GM23248 (cell line): ENCODE measurements at places on chromosomes 2 and 18.

DNA sequence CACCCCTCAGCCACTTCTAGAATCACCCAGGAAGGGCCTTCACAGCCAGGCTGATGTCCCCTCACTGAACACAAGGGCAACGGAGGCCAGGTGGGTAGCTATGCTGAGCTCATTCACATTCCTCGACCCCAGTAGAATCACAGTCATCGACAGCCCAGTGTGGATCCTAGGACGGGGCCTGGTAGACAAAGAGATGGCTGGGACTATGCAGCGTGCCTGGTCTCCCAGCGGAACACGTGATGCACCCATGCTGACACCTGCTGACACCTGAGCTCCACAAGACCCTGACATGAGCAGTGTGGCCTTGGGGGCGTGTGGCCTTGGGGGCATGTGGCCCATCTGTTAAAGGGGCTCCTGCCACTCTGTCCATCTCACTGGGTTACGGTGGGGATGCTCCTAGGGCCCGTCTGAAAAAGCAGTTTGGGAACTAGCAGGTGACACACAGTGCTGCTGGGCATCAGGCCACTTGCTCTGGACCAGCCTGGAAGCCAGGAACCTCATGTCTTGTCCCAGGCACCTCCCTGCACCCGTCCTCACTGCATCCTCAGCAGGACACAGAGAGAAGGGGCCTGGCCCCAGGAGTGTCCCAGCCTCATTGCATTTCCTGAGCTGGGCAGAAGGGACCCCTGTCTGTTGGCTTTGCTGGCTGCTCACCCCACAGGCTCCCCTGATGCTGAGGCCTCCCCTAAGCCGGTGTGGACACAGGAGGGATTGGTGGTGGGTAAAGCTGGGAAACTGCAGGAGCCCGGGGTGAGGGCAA, 9.7 kb downstream of the ECEL1 start:
- no peak for DNase-seq

GRCh38 chr18:2049986-2050385, 521.3 kb downstream of the METTL4 start:
- DNase-seq, result no peak

GRCh38 chr2:54673501-54673998, 49.9 kb upstream of the EML6 start:
- peak; percentile 69 for DNase-seq

- peak; percentile 11 for DNase-seq
Observed at GRCh38 chr18:37019157-37019827, 190.4 kb downstream of the KIAA1328 start.

DNA sequence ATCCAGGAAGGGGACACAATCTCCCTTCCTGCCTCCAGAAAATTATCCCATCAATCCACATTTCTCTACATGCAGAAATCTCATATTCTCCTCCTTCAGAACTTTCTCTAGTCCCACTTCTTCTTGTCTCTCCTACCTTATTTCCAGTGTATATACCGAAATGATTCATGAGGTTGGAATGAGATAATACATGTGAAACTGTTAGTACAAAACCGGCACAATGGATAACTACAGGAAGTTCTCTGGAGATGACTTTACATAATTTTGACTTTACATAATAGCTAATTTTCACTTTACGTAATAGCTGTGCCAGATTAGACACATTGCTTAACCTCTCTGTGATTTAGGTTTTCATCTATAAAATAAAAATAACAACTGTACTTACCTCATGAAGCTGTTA, 801.3 kb downstream of the ERBB4 start:
- peak; percentile 1 for DNase-seq

GRCh38 chr18:29174891-29175290, 998.0 kb upstream of the CDH2 start:
- DNase-seq, result no peak

DNA sequence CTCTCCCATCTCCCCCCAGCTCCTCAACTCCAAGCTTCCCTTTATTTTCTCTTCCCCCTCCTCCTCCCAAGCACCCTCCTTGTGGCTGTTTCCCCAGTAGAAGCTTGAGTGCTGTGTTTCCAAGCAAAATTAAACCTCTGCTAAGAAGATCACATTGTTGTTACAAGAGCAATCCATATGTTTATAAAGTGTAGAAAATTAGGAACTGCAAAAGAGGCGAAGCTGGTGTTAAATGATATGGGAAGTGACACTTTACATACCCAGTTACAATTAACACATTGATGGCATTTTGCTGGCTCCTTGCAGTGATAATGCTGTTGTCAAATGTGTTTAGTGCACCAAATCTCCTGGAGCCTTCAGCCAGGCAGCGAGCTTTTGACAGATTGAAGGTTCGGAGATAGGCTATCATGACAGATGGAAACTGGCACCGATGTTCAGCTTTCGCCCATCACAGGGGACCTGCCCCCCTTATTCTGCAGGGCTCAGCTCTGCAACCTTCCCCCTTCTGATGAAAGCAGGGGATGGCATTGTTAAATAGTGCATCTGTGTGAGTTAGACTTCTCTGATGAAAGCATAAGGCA, 259.8 kb upstream of the ATP5MC3 start:
- no peak for DNase-seq

DNA sequence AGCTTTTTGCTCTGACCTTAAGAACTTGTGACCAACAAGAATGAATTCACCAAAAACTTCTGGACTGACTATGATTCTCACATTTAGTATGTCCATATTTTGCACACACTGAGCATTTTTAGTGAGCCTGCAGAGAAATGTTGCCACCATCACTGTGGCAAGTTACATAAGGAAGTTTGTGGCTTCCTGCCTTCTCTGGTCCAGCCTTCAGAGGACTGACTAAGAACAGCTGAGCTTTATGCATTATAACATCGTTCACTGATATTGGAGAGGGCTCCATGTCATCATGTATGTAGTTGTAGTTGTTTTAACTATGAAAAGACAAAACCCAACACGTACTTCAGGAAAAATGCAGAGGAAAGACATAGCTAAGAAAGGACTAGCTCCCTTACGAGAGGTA, 218.0 kb upstream of the CRIM1 start:
- DNase-seq, result no peak

GRCh38 chr2:157747280-157747679, 118.6 kb upstream of the ACVR1C start:
- no peak for DNase-seq

DNA sequence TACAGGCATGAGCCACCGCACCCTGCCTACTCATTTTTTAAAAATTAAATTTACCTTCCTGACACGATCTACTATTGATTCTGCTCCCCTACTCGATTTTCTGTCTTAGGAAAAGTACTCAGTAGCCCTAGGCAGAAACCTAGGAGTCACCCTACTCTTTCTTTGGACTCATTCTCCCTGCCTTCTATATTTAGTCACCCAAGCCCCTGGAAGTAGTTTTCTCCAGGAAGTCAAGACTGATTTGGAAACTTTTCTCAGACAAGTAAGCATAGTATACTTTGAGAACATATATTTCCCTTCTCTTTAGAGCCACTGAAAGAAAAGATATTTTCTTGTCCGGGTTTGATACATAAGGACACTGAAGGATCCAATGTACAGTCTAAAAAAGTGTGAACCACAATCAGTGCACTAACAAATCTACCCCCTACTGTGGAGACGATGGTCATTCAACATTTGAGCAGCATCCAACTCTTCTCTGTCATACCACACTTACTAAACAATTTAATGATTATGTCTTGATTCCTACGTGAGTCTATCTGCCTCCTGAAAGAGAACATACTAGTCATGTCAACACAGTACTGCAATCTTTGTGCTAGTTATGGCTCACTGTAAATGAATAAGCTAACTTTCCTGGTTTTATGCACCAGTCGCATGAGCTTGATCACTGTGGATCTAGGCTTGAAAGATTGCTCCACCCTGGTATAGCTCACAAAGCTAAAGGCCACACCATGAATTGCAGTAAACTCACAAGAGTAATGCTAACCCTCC, 19.8 kb downstream of the YWHAQ start:
- peak; percentile 70 for DNase-seq

GRCh38 chr18:9627642-9628041, 13.3 kb upstream of the PPP4R1 start:
- DNase-seq, result peak; percentile 72

- DNase-seq, result peak; percentile 43
Observed at GRCh38 chr18:2827061-2827460, 19.7 kb upstream of the EMILIN2 start.

DNA sequence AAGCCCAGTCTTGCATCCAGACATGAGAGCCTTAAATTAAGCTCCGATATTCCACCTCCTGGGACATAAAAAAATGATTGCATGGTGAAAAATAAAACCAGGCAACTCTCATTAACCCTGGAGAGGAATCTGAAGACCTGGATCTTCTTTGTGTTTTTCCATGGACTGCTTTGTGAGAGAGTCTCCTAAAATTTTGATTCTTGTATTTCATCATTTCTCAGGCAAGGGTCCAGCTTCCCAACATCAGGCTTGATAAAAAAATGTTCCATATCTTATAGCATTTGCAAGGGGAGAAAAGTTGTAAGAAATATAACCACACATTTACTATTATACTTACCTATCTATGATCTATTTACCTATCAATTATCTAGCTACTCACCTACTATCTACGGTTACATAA, 327.5 kb upstream of the SPHKAP start:
- DNase-seq, result no peak

GRCh38 chr2:12001621-12002020, 255.2 kb downstream of the LPIN1 start:
- no peak for DNase-seq

DNA sequence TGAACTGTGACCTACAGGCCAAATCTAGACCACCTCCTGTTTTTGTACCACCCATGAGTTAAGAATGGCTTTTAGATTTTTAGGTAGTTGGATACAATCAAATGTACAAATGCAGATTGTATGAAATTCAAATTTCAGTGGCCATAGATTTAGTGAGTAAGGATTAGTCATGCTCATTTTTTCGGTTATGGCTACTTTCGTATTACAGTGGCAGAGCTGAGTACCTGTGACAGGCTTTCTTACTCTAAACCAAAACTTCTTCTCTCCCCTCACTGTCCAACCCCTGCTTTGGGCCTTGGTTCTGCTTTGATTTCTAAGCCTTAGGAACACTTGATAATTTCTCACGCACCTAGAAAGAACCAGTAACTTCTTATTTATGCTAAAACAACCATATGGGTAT, 82.1 kb downstream of the CDC42EP3 start:
- peak; percentile 68 for DNase-seq

DNA sequence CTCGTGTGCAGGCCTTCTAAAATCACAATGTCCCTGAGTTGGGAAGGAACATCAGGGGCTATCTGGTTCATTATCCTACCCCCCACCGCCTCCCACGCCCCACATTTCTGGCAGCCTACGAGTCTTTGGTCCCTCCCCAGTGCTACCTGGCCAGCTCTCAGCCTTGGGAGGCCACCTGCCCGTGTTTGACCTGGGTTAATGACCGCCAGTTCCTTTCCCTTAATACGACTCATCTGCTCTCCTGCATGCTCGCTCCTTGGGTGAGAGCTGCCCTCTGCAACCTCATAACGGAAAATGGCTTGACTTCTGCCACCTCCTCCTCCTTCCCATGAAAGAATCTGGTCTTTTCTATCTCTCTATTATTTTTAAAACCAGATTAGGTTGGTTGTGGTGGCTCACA, 112.5 kb downstream of the NEDD4L start:
- no peak for DNase-seq

DNA sequence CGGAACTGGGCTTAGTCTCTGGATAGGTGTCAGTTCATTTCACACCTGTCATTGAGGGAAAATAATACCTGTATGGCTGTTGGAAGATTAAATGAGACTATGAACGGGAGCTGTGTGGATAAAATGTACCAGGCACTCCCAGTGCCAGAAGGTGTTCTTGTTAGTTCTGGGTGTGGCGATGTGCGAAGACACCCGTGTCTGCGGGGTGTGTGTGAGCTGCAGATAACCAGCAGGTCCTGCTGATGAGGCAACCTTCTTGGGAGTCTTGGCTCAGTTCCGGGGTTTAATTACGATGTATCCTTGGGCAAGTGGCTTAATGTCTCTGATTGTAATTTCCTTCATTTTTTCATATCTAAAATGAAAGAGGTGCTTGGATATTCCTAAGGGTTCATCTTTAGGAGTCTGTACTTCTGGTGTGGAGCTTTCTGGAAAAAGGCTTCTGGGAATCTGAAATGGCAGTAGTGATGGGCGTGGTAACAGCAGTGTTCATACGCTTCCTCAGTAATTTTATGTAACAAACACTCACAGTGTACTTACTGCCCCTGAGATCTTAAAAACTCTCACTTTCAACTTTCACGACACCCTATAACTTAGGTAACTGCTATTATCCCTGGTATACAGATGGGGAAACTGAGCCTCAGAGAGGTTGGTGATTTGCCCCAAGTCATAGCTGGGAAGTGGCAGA, 35.0 kb downstream of the NEDD4L start:
- DNase-seq, result no peak

DNA sequence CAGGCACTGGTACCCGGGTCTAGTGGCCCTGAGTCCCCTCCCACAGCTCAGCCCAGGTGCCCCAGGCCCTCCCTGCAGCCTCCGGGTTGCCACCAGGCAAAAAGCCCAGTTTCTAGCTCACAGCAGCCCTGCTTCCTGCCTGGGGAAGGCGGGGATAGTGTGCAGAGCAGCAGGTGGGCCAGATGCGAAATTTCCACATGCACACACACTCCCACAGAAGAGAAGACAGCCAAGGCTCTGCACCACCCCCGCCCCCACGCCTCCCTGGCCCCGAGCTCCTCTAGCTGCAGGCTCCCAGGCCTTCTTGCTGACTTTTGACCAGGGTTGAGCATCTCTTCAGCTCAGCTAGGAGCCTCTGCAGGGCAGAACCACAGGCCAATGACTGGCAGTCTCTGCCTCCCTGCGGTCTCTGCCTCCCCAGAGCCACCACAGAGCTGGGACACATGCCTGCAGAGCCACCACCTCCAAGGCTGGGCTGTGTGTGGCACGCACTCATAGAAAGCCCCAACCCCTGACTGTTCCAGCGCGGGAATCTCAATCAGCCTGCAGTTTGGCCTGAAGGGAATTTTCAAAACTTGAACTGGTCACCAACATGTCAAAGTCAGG, 7.2 kb downstream of the SLC66A2 start:
- no peak for DNase-seq
